ENCODE measurements at places on chromosomes 3 and 15.

DNA sequence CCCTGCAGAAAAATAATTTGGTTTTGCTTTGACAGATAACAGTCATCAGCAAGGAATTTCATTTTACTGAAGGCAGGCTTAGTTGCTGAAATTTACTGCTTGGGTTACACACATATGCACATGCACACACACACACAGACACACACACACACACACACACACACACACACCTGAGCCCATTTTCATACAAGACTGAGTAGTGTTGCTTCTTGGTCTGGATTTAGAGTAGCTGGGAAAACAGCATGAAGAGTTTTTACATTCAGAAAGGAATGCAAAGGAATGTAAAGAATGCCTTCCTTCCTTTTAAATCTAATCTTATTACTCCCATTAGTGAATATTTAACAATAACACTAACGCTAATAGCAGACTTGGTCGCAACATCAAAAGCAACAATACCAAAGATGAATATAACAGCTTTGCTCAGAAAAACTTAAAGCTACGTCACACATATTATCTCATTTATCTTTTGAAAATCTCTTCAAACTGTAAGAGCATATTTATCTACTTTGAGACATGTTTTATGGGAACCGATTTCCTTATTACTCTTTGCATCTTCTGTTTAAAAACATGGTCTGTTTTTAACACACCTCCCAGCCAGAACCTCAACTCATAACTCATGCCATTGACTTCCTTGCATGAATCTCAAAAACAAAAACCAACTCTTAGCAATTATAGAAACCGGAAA lies 32.5 kb downstream of the RFTN1 start:
- no peak for DNase-seq

DNA sequence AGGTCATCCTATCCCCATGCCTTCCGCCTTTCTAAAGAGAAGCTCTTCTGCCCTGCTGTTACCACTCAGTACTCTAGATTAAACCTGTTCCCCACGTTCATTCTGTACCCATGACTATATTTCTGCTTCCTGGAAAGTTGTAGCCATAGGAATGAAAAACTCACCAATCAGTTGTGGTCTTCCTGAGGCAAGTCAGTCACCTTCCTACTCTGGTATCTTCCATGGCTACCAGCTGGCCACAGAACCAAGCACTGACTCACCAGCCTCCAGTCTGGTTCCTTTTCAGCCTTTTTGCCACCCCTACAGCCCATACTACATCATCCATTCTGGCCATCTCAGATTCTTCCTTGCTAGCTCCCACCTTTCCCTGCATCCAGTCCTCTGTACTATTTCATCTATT lies 46.4 kb downstream of the TMEM44 start:
- no peak for DNase-seq

- no peak for DNase-seq
Measured at GRCh38 chr3:107978131-107979055, 112.4 kb downstream of the CD47 start.

DNA sequence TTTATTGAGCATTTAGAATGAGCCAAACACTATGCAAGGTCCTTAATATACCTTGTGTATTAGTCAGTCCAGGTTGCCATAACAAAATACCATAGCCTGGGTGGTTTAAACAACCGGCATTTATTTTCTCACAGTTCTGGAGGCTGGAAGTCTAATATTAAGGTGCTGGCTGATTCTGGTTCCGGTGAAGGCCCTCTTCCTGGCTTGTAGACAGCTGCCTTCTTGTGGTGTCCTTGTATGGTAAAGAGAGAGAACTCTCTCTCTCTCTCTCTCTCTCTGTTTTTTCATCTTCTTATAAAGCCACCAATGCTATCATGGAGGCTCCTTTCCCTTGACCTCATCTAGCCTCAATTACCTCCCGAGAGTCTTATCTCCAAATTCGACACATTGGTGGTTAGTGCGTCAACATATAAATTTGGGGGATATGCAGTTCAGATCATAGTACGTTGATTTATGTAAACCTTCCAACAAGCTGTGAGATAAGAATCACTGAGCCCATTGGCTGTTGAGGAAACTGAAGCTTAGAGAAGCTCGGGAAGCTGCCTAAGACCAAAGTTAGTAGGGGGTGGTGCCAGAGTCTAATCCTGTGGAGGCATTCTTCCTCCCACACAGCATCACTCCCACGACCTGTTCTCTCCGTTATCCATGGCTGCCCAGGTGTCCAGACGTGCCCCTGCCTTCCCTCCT lies 298.0 kb upstream of the PROK2 start:
- no peak for DNase-seq

DNA sequence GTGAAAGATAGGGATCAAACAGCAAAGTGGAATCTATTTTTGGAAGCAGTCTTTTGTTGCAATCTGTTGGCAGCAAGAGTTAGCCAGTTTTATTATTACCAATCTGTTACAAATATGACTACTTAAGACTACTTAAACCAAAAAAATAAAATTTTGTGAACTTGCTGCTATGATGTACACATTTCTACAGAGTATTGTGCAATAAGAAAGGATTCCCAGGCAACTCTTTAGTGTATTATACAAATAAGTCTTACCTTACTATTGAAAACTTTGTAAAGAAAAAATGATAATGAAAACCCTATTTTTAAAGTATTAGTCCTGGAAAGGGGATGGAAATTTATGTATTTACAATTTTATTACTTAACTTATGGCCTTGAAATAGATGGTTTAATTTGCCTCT lies 44.7 kb downstream of the CADM2 start:
- DNase-seq = no peak

GRCh38 chr3:29695201-29695600 lies 414.3 kb downstream of the RBMS3 start:
- DNase-seq = no peak

DNA sequence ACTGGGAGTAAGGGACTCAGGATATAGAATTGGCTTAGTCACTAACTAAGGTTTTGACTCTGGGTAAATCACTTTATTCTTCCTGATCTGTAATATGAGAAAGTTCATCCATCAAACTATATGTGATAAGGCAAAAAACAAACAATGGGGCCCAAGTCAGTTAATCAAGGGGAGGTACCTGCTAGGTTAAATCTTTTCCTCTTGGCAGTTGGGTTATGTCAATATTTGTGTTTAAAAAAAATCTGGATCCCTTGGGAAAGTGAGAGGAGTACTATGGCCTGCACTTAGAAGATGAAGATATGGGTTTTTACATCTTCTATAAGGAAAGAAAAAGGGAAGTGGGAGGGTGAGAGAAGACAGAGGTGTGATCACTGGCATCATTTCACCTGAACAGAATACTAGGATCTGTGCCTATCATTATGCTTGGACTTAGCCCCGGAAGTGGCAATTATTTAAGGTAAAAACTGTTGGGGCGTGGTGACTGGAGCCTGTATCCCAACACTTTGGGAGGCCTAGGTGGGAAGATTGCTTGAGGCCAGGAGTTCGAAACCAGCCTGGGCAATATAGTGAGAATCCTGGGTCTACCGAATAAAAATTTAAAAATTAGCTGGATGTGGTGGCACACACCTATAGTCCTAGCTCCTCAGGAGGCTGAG lies 2.8 kb upstream of the SLC28A2 start:
- no peak for DNase-seq

DNA sequence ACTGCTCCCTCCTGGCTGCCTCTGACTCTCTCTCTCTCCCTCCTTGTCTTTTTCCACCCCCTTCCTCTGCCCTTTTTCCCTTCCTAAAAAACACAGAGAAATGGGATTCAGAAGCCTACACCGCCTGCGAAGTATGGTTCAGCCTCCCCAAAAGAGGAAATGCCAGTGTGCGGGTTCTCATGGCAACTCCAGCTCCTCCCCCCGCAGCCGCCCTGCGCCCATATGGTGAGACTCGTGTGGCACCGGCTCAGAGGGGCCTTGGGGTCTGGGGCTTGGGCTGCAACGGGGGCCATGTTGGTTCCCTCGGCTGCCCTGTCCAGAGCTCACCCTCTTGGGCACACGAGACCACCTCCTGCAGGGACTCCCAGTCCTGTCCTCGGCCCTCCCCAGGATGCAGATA lies 23.6 kb upstream of the LINGO1 start:
- no peak for DNase-seq

GRCh38 chr15:89672221-89673164 lies 6.7 kb downstream of the PLIN1 start:
- no peak for DNase-seq

DNA sequence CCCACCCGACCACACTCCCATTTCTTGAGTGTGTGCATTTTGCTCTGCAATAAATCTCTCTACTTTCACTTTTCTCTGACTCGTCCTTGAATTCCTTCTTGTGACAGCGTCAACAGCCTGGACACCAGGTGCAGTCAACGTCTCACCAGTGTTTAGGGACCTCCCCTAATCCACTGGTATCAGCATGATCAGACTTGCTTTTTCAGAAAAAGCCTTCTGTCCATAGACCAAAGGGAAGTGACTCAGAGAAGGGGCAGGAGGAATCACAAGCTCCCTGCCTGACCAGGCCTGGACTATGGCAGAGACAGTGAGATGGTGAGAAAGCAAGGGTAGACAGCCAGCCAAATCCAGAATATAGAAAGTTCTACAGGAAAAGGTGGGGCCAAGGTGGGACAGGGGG lies 15.5 kb downstream of the CCR5 start:
- DNase-seq = no peak
